ENCODE measurements at places on chromosomes 7 and 10. TPM values are rescaled to one million over a fixed set of nuclear protein-coding genes. Genes with fewer than 3 reads are reported as not detected.

Gene SNX10
- total RNA-seq: 7.4 TPM

Gene ELOVL3
- 0.31 TPM for total RNA-seq

Gene TCAF2
- total RNA-seq: 0.14 TPM

Gene ZNF365
- total RNA-seq: 6.0 TPM

Gene GRIFIN
- not detected for total RNA-seq

Gene ANXA8
- 562 TPM for total RNA-seq

Gene EEPD1
- total RNA-seq: 2.2 TPM

Gene PCLO
- total RNA-seq: 4.0 TPM

Gene CUBN
- 0.07 TPM for total RNA-seq

Gene INSYN2A
- not detected for total RNA-seq

Gene RARRES2
- total RNA-seq: not detected

Gene SPDYE2
- total RNA-seq: not detected

Gene CPED1
- 3.6 TPM for total RNA-seq

Gene HTR7
- 15.0 TPM for total RNA-seq

Gene GHRHR
- total RNA-seq: not detected

Gene GPR146
- total RNA-seq: not detected

Gene SLC16A9
- total RNA-seq: 21.9 TPM

Gene LHFPL3
- total RNA-seq: not detected

Gene ADCY1
- total RNA-seq: 0.56 TPM

Gene DUS4L
- 11.9 TPM for total RNA-seq

Gene DYDC2
- 0.14 TPM for total RNA-seq

All from foreskin keratinocyte (primary cell).